ENCODE measurements at places on chromosomes 7 and 10. TPM values are rescaled to one million over a fixed set of nuclear protein-coding genes. Genes with fewer than 3 reads are reported as not detected.

The WAPL gene
- 53.1 TPM for total RNA-seq

The ABCB4 gene
- total RNA-seq: 2.9 TPM

The CARD11 gene
- 20.1 TPM for total RNA-seq

The PDZD7 gene
- 4.7 TPM for total RNA-seq

The A1CF gene
- total RNA-seq: 0.05 TPM

The FAM25C gene
- total RNA-seq: not detected

The POP7 gene
- 21.1 TPM for total RNA-seq

The SFXN2 gene
- 5.6 TPM for total RNA-seq

The ZNF853 gene
- total RNA-seq: 1.7 TPM

The CUBN gene
- total RNA-seq: 0.35 TPM

The NAMPT gene
- total RNA-seq: 209 TPM

The TYW1B gene
- 2.8 TPM for total RNA-seq

The VPS26A gene
- total RNA-seq: 79.3 TPM

The BHLHA15 gene
- 0.94 TPM for total RNA-seq

The EBLN1 gene
- total RNA-seq: not detected

The C10orf71 gene
- total RNA-seq: not detected

Measured in renal cortical epithelial cell (primary cell).